ENCODE measurements at places on chromosomes 16 and 17. TPM values are rescaled to one million over a fixed set of nuclear protein-coding genes. Genes with fewer than 3 reads are reported as not detected.

Gene IGFALS
- polyA plus RNA-seq: not detected

Gene GPRC5C
- polyA plus RNA-seq: 24.2 TPM

Gene NECAB2
- 0.13 TPM for polyA plus RNA-seq

Gene NAGPA
- 7.2 TPM for polyA plus RNA-seq

Gene KRTAP1-5
- 0.05 TPM for polyA plus RNA-seq

Gene KRTAP2-3
- 21.3 TPM for polyA plus RNA-seq

Gene HOXB7
- polyA plus RNA-seq: 0.68 TPM

Gene DNAAF1
- 0.01 TPM for polyA plus RNA-seq

Gene CD300LG
- polyA plus RNA-seq: not detected

Gene CASKIN1
- 0.45 TPM for polyA plus RNA-seq

Gene KRT17
- polyA plus RNA-seq: 8,666 TPM

Gene HOXB1
- not detected for polyA plus RNA-seq

Gene TBC1D3
- not detected for polyA plus RNA-seq

Gene UBTF
- polyA plus RNA-seq: 23.0 TPM

Gene NXPH3
- polyA plus RNA-seq: 0.12 TPM

Gene TEX14
- polyA plus RNA-seq: 0.16 TPM

Gene RTN4RL1
- 3.4 TPM for polyA plus RNA-seq

Gene RAP1GAP2
- 13.6 TPM for polyA plus RNA-seq

Gene ITGB3
- polyA plus RNA-seq: not detected

Gene GUCY2D
- polyA plus RNA-seq: 0.42 TPM

Gene CRYBA1
- not detected for polyA plus RNA-seq

Gene SCN4A
- polyA plus RNA-seq: not detected

Gene TBX2
- 0.01 TPM for polyA plus RNA-seq

Gene TK1
- polyA plus RNA-seq: 50.2 TPM

Gene NPIPA5
- polyA plus RNA-seq: 10.3 TPM

Gene HS3ST3A1
- polyA plus RNA-seq: 0.42 TPM

Gene RNF157
- not detected for polyA plus RNA-seq

Gene SMIM36
- polyA plus RNA-seq: not detected

Gene NPIPA8
- 0.88 TPM for polyA plus RNA-seq

Gene NTN3
- polyA plus RNA-seq: not detected

Gene PLEKHH3
- 4.9 TPM for polyA plus RNA-seq

Gene NARF
- 36.8 TPM for polyA plus RNA-seq

Gene EDC4
- 16.7 TPM for polyA plus RNA-seq

Gene AANAT
- polyA plus RNA-seq: not detected

Gene KCTD5
- 29.0 TPM for polyA plus RNA-seq

Gene RCVRN
- not detected for polyA plus RNA-seq

Gene CDRT15
- polyA plus RNA-seq: not detected

Gene FBXW10B
- polyA plus RNA-seq: 4.4 TPM

Gene RAB11FIP4
- 9.2 TPM for polyA plus RNA-seq

Gene FBXO39
- 3.3 TPM for polyA plus RNA-seq

Gene KRT40
- polyA plus RNA-seq: 0.03 TPM

Gene RAB37
- 0.09 TPM for polyA plus RNA-seq

Gene ZNRF1
- 12.9 TPM for polyA plus RNA-seq

Gene ALOX12B
- polyA plus RNA-seq: 0.43 TPM

Gene C17orf58
- polyA plus RNA-seq: 6.1 TPM

Gene SP6
- polyA plus RNA-seq: 3.0 TPM

Gene CCL3
- polyA plus RNA-seq: not detected

Gene ABAT
- polyA plus RNA-seq: 16.8 TPM

Gene C17orf50
- not detected for polyA plus RNA-seq

Gene SCIMP
- polyA plus RNA-seq: not detected

Gene NUBP1
- 22.2 TPM for polyA plus RNA-seq

Gene SPIRE2
- polyA plus RNA-seq: 1.7 TPM

Gene NLRC3
- not detected for polyA plus RNA-seq

Gene P2RX1
- not detected for polyA plus RNA-seq

Gene PARD6A
- polyA plus RNA-seq: 0.05 TPM

Gene KRTAP2-1
- not detected for polyA plus RNA-seq

Gene PIMREG
- 7.5 TPM for polyA plus RNA-seq
